ENCODE measurements at places on chromosomes 4 and X.

DNA sequence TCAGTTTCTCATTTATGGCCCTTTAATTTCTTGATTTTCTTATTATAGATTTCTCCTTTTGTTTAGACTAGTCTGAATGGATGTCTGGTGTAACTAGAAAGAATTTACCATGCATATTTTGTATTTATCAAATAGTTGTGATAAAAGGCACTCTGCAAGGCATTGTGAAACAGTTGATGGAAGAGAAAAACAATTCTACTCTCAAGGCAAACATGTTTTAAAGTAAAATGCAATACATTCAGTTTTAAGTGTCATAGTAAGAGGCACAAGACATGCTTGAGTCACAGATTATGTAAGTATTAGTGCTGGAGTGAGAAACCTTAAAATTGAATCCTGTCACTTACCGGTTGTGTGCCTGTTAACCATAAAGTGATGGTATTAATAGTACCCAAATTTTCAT lies 283.3 kb upstream of the DKK2 start:
- DNase-seq: no peak

DNA sequence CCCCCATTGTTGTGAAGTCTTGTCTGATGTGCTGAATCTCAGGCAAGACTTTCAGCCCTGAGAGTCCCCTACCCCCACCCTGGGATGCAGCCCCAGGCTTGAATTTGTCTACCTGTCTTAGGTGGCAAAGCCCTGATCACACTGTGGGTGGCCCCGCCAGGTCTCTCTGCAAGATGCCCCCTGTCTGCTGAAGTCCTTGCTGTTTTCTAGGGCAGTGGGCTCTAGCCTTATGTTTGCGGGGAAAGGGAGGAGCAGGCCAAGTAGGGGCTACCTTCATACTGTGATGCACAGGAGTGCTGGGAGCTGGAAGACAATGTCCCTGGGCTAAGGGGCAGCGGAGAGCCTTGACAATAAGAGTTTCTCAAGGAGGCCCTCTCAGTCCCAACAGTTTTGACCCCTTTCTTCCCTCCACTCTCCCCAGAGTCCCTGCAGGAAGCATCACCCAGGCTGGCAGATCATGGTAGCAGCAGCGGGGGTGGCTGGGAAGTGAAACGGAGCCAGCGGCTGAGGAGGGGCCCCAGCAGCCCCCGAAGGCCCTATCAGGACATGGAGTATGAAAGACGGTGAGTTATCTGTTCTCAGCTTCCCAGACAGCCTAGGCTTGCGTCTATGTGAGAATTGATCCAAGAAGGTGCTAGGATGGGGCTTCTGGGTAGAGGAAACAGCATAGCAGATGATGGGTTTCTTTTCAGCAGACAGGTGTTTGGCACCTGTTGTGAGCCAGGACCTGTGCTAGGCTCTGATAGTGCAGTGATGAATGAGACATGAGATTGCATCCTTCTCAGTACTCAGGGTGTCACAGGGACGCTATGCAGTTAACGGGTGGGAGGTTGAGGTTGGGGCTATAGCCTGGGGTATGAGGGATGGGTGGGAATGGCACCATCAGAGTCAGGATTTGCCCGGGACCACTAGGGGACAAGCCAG lies 2.2 kb downstream of the RBM10 start:
- no peak for DNase-seq

- peak; percentile 65 for DNase-seq
These were observed 94.4 kb upstream of the ADRA2C start for GRCh38 chr4:3671571-3672464.

GRCh38 chrX:129728061-129728460 lies 10.7 kb upstream of the XPNPEP2 start:
- no peak for DNase-seq

GRCh38 chrX:105331244-105331643 lies 110.8 kb upstream of the TEX13A start:
- DNase-seq: no peak

DNA sequence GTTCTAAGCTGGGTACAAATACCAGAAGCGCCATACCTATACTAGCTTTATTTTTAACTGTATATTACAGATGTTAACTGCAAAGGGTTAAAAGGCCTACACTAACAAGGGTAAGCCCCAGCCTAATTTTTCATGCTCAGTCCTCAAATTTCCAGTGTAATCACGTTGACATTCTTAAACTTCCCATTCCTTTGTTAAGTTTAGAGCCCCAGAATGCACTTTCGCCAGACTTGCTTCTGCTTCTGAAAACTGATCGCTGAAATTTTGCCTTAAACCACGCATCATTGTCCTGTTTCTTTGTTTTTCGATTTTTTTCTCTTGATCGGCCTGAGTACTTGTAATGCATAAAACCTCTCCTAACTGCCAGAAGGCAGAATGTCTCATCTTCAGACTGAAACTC lies 2141.9 kb upstream of the AGA start:
- DNase-seq: no peak

DNA sequence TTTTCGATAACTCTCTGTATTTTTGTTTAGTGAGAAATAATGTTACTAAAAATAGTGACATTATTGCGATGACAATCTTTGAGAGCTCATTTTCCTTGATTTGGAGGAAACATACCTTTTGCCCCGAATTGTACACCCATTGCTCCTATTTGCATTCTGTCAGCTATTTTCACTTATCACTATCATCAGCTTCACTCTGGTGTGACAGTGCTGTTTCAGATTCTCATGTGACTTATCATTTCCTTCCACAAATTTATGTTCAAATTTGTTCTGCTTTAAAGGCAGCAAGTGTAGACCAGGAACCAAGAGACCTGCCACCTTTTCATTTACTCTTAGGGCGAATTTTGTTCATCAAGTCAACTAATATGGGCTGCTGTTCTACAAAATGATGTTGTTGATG lies 179.4 kb downstream of the RBM46 start:
- DNase-seq: no peak

- DNase-seq: no peak
These were observed 27.9 kb downstream of the FGF13 start for GRCh38 chrX:138683600-138683999.

DNA sequence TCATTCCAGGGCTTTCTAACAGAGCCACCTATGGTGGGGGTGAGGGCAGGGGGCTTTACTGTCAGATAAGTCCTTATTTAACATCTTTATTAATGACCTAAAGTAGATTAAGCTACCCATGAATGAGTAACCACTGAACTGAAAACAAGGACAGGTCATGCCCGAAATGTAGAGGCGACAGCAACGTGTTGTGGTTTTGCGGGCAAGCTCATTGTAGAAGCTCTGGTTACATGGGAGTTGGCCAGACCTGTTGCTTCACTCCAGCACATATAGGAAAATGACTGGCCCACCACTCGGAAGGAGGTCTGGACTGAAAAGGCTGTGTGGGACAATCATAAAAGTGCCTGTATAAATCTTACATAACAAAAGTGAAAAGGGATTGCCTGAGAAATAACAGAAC lies 109.6 kb upstream of the NDP start:
- DNase-seq: no peak

- DNase-seq: no peak
These were observed 760 bp downstream of the TMEM165 start for GRCh38 chr4:55396308-55397125.

DNA sequence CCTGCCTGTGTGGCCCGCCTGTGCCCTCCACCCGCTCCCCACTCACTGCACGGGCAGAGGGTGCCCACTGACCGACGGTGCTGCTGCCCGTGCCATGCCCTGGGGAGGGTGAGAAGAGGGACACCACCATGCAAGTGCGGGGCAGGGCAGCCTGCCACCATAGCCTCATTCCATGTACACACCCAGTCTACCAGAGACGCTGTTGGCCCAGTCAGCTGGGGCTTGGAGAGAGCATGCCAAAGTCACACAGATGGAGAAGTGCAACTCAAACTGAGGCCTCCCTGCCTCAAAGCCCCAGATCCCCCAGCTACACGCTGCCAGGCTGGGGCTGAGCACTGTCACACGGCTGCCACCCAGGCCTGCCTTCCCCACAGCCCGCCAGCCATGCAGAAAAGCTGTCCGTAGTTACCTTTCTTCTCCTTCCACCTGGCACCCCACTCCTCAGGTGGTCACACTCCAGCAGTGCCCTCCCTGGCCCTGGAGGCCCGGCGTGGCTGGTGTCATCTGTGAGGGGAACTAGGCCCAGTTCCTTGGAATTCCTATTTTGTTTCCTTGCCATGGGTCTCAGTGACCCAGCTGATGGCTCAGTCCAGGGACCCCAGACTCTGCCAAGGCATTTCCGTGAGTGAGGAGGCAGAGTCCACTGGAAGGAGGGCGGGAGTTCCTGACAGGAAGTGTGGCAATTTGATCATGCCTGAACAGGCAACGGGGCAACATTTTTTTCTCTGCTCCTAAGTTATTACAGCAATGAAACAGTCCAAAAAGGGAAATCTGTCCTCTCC lies at the start of gene SLC2A9:
SLC2A9 (minus strand) TSS at position 627 of the 782 bp plus-strand sequence; CDS start at position 559, 68 bp downstream.
- DNase-seq: no peak

- no peak for DNase-seq
These were observed 26.5 kb downstream of the ELF4 start for GRCh38 chrX:130083656-130084382.

- no peak for DNase-seq
These were observed 20.8 kb downstream of the CLCN4 start for GRCh38 chrX:10177601-10178000.

DNA sequence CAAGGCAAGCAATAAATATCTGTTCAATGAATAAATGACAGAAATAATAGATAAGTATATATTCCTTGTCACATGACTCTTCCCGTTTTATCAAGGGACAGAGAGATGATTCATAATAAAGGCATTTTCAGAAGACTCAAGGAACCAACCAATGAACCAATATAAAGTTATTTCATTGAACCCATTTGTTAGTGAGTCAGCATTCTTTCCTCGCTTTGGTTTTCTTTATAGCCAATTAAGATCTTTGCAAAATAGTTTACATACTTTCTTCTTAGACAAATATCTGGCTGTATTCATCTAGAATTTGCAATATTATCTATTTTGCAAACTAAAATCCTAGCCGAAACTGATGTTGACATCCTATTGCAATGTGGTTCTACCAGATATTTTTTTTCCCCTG lies 269.4 kb downstream of the IL15 start:
- DNase-seq: no peak

DNA sequence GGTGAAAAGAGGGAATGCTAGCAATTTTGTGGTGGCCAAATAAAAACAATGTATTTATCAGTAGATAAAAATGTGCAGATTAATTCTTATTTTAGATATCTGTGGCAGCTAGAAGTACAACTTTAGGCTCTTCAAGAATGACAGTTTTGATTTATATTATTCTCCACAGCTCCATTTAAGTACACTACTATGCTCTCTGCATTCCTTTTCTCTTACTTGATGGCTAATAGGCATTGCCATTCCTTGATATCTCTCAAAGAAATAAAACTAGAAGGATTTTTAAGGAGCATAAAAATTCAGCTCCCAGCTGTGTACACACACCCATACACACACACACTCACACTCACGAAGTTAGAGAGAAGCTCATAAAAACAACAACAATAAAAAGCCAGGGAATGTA lies 59.4 kb upstream of the H2AZ1 start:
- no peak for DNase-seq

GRCh38 chr4:55763996-55764395 lies 55.6 kb upstream of the EXOC1L start:
- DNase-seq: no peak

DNA sequence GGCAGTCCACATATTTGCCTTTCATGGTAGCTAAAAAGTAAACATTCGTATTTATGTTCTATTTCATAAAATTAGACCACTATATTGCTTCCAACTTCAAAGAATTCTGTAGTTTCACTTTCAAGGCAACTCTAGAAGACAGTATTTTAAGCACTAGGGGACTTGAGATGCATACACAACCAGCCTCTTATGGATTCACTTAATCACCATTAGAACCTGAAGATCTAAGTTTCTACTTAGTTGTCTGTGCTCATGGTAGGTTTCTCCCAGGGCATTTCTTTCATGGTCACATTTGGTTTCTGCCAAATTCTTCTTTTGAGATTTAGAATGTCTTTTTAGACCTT lies 209.9 kb upstream of the HCCS start:
- DNase-seq: no peak

DNA sequence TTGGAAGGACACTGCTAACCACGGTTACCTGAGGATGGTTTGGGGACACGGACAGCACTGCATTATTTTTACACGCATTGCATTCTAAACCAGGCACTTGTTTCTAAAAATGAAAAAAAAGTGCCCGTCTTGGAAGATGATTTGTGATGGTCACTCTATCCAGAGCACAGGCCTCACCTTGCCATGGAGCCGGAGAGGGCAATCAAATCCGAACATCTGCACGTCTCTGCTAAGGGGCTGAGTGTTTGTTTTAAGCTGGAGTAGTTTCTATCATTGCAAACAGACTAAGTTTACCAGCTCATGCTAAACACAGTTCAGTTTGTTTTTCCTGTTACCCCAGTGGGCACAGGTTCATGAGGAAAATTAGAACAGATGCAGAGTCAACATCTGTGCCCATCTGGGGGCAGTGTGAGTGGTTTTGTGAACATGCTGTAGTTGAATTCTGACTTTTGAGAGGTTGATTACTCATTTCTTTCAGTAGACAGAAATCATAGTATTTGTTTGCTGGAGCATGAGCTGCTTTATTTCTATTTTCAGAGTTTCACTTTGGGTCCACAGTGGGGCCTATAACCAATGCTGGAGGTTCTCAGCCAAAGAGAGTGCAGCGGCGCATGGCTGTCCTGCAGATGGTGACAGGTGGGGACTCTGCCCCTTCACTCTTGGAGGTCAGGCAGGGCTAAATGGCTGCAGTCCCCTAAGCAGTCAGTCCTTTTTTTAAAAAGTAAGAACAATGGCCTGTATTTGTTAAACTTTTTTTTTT lies 65.4 kb upstream of the ENPP6 start:
- DNase-seq: peak; percentile 56

GRCh38 chrX:88613338-88613737 lies 133.7 kb upstream of the CPXCR1 start:
- DNase-seq: no peak

- no peak for DNase-seq
These were observed 9.9 kb upstream of the PRSS48 start for GRCh38 chr4:151267104-151267503.

GRCh38 chrX:19514791-19515614 lies at the start of gene MAP3K15:
MAP3K15 (minus strand) TSS chrX:19515508; CDS start chrX:19515261, 247 bp downstream.
- DNase-seq: no peak

DNA sequence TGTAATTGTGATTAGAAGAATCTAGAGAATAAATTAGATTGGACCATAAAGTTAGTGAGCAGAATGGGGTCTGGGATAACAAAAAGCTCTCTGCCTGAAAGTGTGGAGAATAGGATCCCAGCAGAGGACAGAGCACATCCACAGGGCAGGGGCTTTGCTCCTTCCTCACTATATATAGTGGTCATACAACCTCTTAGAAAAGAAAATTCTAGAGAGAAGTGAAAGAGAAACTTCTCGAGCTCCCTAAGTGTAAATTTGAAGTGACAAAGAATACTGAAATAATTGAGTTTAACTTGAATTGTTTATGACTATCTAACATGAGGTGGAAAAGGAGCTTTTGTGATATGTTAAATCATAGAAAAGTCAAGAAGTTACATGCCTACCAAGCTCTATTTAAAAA lies 14.9 kb downstream of the ADAM29 start:
- DNase-seq: no peak

DNA sequence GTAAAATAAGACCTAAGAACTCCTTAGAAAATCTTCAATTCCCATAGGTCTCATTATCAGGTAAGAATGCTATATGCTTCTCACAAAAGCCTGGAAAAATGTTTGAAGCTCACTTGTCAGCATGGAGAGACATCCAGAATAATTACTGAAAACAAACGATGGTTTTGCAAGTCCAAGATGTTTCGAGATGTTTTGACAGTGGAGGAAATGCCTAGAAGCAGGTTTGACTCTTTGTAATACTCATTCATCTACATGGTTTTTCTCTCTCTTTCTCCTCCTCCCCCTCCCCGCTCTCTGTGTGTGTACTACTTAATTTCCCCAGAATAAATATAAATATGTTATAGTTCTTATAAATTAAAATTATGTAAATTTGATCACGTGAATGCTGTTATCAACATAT lies 131.9 kb upstream of the NR3C2 start:
- no peak for DNase-seq

Data from NCI-H2029 treated with DMSO at 0.1 percent for 48 hours (cell line).